Bladder microvascular endothelial cell (primary cell): ENCODE measurements at places on chromosomes 3 and 15. TPM values are rescaled to one million over a fixed set of nuclear protein-coding genes. Genes with fewer than 3 reads are reported as not detected.

Gene SYNPR
- total RNA-seq: not detected in 2 replicates

Gene TIGIT
- total RNA-seq: not detected in 2 replicates

Gene DYNLT2B
- 5.0 and 5.5 TPM in 2 replicates for total RNA-seq

Gene OPA1
- 40.0 and 77.1 TPM in 2 replicates for total RNA-seq

Gene GYG1
- 29.3 and 44.7 TPM in 2 replicates for total RNA-seq

Gene SMCO1
- total RNA-seq: not detected in 2 replicates

Gene CCR9
- not detected in 2 replicates for total RNA-seq

Gene AMT
- 0.65 and 1.4 TPM in 2 replicates for total RNA-seq

Gene EXOSC7
- total RNA-seq: 26.6 and 62.6 TPM in 2 replicates

Gene CLRN1
- not detected in 2 replicates for total RNA-seq

Gene THOC7
- total RNA-seq: 32.1 and 35.2 TPM in 2 replicates

Gene ROPN1B
- total RNA-seq: not detected in 2 replicates

Gene SLC9C1
- 0.13 TPM in 1 of 2 replicates, not detected in the other for total RNA-seq

Gene GALNT15
- 65.9 and 113 TPM in 2 replicates for total RNA-seq

Gene PPP1R14D
- not detected in 2 replicates for total RNA-seq

Gene ZFAND6
- 107 and 158 TPM in 2 replicates for total RNA-seq

Gene ERICH6
- 0.06 TPM in 1 of 2 replicates, not detected in the other for total RNA-seq

Gene KCNH8
- under 0.01 and 0.06 TPM in 2 replicates for total RNA-seq

Gene RNU6-1
- total RNA-seq: not detected in 2 replicates

Gene DPPA2
- total RNA-seq: not detected in 2 replicates

Gene DUOXA1
- not detected in 2 replicates for total RNA-seq

Gene SH2D7
- total RNA-seq: not detected in 2 replicates

Gene CSPG4
- total RNA-seq: 1.1 and 4.7 TPM in 2 replicates

Gene GADL1
- total RNA-seq: under 0.01 TPM in 1 of 2 replicates, not detected in the other

Gene SAMD7
- total RNA-seq: not detected in 2 replicates

Gene OSBPL10
- 17.5 and 25.2 TPM in 2 replicates for total RNA-seq
